Cortex of kidney (tissue), 1 donor: ENCODE measurements at places on chromosomes 1 and 21.

- DNase-seq, result no peak
Observed at GRCh38 chr1:43396059-43396458, 6.4 kb downstream of the SZT2 start.

GRCh38 chr1:96409087-96409486 lies 312.5 kb upstream of the PTBP2 start:
- no peak for DNase-seq

GRCh38 chr1:156251527-156251926 lies 3.7 kb upstream of the PAQR6 start:
- DNase-seq, result no peak

DNA sequence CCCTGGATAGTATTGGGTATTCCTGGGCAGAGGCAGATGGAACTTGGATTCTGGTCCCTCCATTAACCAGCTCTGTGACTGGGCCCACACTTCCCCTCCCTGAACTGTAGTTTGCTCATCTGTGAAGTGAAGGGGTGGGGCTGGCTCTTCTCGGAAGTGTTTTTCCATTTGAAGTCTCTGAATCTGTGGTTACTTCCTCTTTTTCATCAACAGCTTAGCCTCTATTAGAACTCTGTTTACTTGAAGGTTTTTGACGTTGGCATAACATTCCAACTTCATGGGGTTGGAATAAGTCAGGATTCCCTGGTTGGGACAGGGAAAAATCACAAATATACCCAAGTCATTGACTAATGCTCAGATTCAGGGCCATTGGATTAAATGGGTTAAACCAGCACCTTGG lies 3.6 kb downstream of the KIAA0040 start:
- no peak for DNase-seq

GRCh38 chr21:45250914-45251634 lies 36.6 kb downstream of the POFUT2 start:
- DNase-seq, result no peak

DNA sequence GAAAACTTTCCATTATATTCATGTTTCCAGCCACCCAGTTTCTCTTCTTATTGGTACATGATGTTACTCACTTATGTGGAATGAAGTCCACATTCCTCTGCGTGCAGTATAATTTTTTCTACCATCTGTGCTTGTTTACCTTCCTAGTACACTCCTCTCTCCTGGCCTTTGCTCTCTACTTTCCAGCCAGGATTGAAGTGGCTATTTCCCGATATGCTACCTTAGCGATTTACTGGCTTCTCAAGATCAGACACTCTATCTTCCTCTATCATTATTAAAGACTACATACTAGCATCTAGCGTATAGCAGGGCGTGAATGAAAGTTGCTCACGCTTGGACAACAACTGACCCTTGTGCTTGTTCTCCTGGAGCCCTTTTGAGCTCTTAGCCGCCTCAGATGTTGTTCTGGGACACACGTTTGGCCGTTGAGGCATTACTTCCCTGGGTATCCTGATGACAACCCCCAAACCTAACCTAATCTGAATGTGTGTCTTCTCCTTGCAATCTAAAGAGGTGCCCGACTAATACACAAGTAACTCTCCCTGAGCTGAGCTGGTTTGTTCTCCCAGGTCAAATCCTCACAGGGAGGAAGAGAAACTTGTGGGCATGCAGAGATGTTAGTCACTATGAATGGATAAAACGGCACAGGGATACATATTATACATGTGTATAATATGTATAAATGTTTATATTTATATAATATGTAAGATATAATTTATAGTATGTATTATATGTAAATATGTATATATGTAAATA lies 13.4 kb upstream of the MTARC2 start:
- DNase-seq, result no peak

DNA sequence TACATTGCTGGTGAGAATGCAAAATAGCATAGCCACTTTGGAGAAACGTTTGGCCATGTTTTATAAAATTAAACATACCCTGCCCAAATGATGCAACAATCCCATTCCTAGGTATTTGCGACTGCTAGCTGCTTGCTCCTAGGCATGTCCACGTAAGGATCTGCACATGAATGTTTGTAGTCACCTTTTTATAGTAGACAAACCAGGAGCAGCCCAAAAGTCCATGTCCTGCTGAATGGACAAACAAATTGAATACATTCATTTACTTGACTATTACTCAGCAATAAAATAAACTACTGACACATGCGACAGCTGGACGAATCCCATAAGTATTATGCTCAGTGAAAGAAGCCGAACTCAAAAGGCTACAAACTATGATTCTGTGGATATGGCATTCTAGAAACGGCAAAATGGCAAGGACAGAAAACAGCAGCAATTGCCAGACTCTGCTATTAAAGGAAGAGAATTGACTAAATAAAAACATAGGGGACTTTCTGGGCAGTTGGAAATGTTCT lies 161.9 kb upstream of the GALNT2 start:
- no peak for DNase-seq

- no peak for DNase-seq
Observed at GRCh38 chr1:234893725-234894630, 234.7 kb downstream of the TOMM20 start.

DNA sequence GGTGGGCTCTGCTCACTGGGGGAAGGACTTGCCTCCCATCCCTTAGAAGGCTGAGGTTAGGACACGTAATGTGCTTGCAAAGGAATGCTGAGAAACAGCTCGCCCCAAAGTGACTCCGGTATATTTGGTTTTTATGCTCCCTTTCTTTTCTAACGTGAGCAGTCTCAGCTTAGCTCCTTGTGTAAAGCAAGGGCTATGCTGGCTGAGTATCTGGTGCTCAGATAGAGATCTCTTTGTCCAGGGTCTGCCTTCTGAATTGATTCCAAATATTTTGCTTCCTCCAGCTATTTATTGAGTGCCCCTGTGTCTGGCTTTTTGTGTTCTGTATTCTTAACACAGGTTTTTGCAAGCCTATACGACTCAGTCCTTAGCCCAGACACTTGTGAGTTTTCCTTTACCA lies 94.5 kb upstream of the ARTN start:
- no peak for DNase-seq

DNA sequence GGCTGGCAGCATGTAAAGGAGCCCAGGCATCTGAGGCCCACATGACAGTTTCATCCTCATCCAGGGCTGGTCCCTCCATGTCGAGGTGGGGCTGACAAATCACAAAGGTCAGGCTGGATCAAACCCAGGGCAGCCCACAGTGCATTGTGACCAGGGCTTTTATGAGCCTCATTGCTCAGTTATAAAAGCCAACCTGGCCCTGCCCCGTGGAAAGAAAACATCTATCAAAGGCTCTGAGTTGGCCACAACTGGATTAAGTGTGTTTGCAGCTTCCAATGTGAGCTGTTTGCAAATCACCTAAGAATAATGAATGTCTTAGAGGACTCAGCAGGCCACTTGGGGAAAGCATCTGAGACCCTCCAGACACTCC lies 45.4 kb downstream of the GRHL3 start:
- no peak for DNase-seq

DNA sequence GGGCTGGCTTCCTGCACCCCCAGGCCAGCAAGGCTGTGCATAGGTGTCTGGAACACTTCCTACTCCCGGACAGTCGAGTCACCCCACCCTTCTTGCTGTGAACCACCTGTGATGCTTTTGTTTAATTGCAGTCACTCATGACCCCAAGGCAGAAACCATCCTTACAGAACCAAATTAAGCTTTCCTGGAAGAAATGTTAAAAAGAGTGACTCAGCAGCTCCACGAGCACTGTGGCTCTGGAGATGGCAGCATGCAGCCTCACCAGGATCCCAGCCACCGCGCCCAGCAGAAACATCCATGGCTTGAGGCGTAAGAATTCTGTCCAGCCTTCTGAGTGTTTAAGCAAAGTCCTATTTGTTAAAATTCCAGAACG lies 28.8 kb downstream of the SNAP47 start:
- no peak for DNase-seq

- DNase-seq, result no peak
Observed at GRCh38 chr1:208374391-208374941, 130.3 kb upstream of the PLXNA2 start.

DNA sequence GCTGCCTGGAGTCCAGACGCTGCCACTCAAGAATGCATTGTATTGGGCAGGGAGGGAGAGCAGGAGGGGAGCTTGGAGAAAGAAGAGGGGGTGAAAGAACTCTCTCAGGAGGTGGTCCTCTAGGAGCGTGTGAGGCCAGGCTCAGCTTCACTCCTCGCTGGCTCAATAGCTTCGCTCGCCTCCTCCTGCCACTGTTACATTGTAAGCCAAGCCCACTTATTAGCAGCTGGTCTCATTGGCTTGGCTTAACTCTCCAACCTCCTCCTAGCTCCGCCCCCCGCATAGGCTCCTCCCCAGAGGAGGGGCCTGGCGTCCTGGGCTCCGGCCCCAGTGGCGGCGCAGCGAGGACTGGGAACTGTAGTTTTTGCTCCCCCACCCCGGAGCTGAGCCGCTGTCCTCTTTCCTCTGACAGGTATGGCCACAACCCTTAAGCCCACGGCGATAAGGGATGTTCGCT lies at the start of gene KCNN3:
Gene KCNN3 (minus strand): TSS at position 167 of the 457 bp plus-strand sequence. CDS start 317 bp downstream, outside the sequence.
- DNase-seq, result no peak

GRCh38 chr1:35530946-35531345 lies 26.3 kb downstream of the KIAA0319L start:
- no peak for DNase-seq

GRCh38 chr1:91054780-91055481 lies 33.1 kb upstream of the ZNF644 start:
- no peak for DNase-seq

GRCh38 chr1:205293350-205294074 lies 28.0 kb downstream of the NUAK2 start:
- DNase-seq, result no peak

GRCh38 chr1:86389307-86389706 lies 6.8 kb downstream of the ODF2L start:
- no peak for DNase-seq

GRCh38 chr1:1337793-1338147 lies 6.7 kb downstream of the TAS1R3 start:
- DNase-seq, result no peak

DNA sequence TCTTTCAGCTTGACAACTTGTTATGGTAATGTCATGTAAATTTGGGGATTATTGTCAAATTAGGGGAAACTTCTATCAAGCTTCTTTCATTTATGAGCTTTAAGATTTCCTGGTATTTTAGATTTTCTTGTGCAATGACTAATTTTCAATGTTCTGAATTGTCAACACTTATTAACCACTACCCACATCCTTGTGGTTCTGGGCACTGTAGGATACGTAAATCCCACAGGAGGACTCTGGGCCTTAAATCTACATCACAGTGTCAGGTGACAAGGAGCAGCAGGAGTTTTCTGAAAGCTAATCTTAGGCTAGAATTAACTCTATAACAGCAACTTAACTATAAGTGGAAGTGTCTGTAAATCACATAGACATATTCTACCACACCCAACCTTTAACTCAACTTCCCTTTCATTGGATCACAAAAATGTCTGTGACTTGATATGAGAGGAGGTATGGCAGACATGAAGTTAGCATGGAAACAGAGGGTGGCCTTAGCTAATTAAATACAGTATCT lies 397.7 kb downstream of the HLX start:
- no peak for DNase-seq

- no peak for DNase-seq
Observed at GRCh38 chr1:208279826-208280588, 35.8 kb upstream of the PLXNA2 start.
